ENCODE measurements at places on chromosomes 2 and 18.

DNA sequence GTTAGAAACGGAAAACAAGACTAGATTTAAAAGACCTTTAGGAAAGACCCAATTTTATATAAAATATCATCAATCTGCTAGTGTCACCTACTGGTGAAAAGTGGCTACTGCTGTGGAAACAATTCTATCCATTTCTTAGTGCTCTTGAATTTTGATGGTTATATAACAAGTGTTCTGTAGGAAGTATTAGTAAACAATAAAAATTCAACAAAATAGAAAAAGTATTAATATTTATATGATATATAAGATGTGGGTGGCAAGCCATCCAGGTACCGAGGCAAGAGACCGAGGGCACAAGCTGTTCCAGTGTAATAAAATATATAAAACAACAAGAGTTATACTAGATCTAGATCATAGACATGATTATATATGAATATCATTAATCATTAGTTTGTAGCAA lies 6.2 kb upstream of the TMEM87B start:
- DNase-seq: peak; percentile 75

- DNase-seq: no peak
Observed at GRCh38 chr2:85697096-85697495, 2.9 kb downstream of the GNLY start.

GRCh38 chr2:41062336-41062735 lies 610.4 kb upstream of the SLC8A1 start:
- DNase-seq: no peak

GRCh38 chr2:112758711-112759110 lies 5.7 kb downstream of the CKAP2L start:
- no peak for DNase-seq

GRCh38 chr2:211512806-211513205 lies 956.4 kb downstream of the CPS1 start:
- DNase-seq: no peak

- no peak for DNase-seq
Observed at GRCh38 chr2:168033966-168034365, 213.4 kb downstream of the STK39 start.

GRCh38 chr18:54671291-54671881 lies 80.3 kb downstream of the DYNAP start:
- DNase-seq: peak; percentile 13

DNA sequence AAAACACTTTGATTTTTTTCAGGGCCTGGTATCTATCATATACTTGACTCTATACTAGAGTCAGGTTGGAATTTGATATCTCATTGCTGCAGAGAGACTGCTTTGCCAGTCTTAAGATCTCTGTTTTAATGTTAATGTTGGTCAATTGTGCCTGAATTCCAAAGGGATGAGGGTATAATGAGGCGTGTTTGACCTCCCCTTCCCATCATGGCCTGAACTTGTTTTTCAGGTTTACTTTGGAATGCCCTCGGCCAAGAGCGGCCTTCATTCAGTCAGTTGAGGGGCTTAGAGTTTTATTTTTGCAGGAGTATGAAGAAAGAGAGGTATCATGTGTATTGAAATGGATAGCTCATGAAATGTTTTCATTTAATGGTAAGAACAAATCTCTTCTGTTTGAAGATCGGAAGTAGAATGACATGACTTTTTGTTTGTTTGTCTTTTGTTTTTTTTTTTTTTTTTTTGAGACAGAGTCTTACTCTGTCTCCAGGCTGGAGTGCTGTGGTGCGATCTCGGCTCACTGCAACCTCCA lies 119.0 kb downstream of the KIAA1328 start:
- DNase-seq: no peak

- DNase-seq: no peak
Observed at GRCh38 chr18:26506012-26506411, 42.3 kb downstream of the KCTD1 start.

DNA sequence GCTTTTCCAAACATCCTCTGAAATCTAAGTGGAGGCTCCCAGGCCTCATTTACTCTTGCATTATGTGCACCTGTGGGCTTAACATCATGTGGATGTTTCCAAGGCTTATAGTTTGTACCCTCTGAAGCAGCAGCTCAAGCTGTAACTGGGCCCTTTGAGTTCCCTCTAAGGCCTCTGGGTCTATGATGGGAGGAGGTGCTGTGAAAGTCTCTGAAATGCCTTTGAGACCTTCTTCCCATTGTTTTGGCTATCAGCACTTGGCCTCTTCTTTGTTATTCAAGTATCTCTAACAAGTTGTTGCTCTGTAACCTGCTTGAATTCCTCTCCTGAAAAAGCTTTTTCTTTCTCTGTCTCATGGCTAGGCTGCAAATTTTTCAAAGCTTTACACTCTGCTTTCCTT lies 58.1 kb upstream of the MYT1L start:
- DNase-seq: no peak

GRCh38 chr2:62569907-62570841 lies 64.2 kb upstream of the TMEM17 start:
- peak; percentile 94 for DNase-seq

GRCh38 chr2:39409697-39410389 lies 27.2 kb downstream of the MAP4K3 start:
- no peak for DNase-seq

GRCh38 chr2:20065885-20066602 lies 14.6 kb upstream of the LAPTM4A start:
- peak; percentile 90 for DNase-seq

GRCh38 chr2:42895791-42896135 lies 103.4 kb upstream of the HAAO start:
- no peak for DNase-seq

DNA sequence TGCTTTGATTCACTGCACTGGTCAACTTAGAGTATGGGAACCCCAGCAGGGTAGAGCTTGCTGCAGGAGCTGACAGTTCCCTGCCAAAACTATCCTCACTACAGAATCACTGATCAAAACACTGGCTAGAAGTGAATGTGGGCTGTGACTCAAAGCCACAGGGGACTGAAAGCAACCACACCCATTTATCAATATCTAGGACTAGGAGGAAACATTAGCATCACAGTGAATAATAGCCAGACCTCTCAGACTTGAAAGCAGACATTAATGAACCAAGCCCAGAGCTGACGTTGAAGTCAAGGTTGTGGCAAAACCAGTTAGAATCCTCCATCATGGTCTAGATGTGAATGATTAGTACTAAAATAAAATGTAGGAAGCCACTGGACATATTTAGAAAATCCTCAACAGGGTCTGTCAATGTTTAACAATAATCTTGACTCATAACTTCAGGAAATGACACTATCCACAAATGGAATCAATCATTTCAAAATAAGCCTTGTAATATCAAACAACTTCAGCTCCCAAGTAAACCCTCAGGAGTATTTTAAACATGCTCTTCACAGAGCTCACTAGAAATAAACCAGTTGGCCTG lies 131.4 kb downstream of the CDH20 start:
- no peak for DNase-seq

DNA sequence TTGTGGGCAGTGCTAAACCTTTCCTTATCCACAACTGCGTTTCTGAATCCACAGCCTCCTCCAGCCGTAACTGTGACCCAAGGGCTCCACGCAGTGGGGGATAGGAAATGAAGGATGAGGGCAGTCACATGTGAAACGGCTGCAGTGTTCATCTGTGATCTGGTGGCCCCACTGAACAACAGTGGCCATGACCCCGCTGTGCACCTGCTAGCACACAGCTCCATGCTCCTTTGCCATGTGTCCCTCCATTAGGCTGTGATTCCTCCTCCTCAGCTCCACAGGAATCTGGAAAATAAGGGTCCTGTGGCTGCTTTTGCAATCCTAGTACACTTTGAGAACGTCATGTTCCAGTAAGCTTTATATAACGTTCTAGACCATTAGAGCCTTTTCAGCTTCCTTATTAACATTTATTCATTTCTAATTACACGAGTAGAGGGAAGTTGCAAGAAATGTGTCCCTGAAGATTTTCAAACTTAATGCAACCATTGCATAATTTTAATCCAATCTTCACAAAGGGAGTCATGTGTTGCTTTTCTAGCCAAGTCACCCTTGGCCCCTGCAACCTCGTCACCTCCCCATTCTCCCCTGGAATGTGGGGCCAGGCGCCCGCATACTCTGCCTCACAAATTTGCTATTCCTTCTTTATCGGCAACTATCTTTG lies 7.1 kb upstream of the NAPG start:
- DNase-seq: peak; percentile 58

- DNase-seq: peak; percentile 1
Observed at GRCh38 chr18:31102941-31103340, 720 bp upstream of the DSC2 start.

DNA sequence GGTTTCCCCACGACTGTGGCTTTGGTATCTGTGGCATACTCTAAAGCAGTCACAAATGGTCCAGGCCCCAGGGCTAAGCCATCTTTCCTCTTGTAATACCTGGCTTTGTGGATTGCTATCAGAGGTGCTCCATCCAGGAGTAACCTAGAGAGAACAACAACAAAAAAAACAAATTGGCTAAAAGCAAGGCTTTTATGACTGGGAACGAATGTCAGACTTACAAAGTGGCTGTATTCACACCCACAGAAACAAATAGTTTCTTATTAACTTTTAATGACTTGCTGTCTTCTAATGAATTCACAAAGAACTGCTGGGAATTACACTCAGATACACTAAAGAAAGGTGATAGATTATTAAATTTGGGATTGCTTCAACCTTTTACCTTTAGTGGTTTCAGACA lies 35.1 kb downstream of the HDHD2 start:
- DNase-seq: no peak

DNA sequence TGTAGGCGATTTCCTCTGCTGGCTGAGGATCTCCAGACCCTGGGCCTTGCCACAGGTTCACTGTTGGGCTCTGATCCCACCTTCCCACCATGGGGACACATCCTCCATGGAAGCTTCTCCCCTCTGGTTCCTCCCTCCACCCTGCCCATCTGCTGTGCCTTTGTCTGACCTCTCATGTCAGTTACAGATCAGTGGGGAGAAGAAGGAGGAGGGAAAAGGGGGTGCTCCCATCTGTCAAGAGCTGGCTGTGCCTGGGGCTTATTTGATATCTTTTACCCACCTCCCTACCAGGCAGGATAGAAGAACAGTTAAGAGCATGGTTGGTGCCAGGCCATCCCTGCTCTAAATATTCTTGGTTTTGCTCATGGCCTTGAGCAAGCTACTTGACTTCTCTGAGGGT lies 12.3 kb upstream of the DNAJB2 start:
- no peak for DNase-seq

GRCh38 chr2:177670791-177671535 lies 278.4 kb downstream of the AGPS start:
- DNase-seq: no peak

GRCh38 chr18:59987102-59987501 lies 87.3 kb downstream of the PMAIP1 start:
- DNase-seq: no peak

DNA sequence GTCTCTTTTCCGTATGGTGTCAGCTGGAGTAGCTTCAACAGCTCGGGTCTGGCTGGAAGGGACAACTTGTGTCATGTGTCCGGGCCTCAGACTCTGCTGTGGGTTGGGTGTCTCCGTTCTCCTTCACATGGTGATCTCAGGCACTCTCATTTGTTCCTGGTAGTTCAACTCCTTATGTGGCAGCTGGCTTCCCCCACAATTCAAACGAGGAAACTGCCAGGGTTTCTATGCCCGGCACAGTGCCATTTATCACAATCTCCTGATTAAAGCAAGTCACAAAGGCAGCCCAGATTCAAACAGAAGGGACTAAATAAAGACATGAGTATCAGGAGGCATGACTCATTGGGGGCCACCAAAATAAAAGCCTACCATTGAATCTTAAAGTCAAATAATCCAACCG lies 22.7 kb downstream of the MRO start:
- DNase-seq: no peak

- no peak for DNase-seq
Observed at GRCh38 chr2:200627110-200627770, 41.4 kb downstream of the AOX1 start.

DNA sequence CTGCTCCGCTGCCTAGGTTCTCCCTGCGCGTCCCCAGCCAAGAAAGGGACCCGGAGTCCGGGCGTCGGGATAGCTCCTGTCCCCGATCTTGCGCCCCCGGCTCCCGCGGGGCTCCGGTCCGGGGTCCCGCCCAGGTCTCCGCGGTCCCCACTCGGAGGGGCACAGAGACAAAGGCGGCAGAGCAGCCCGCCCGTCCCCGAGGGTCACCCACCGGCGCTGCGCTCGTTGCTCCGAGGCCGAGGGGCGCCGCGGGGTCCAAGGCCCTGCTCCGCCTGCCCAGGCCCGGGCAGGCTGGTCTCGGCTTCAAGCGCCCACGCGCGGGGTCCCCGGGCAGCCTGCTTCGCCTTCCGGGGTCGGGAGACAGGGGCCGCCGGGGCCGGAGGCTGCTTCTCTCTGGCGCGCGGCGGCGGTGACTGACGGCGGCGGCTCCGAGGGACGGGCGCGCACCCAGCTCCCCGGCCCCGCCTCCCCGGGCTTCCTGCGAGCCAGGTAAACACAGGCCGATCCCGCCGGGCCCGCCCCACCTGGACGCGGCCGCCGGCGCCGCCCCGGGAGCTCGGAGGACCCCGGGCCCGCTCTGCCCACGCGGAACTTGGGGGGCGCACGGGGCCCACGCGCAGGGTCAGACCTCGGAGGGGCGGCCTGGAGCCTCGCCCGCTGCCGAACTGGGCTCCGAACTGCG lies at the start of gene MBP:
Gene MBP, minus strand, starts transcription at position 415 of the 682 bp plus-strand sequence. CDS start 27,522 bp downstream, outside the sequence.
- peak; percentile 45 for DNase-seq

DNA sequence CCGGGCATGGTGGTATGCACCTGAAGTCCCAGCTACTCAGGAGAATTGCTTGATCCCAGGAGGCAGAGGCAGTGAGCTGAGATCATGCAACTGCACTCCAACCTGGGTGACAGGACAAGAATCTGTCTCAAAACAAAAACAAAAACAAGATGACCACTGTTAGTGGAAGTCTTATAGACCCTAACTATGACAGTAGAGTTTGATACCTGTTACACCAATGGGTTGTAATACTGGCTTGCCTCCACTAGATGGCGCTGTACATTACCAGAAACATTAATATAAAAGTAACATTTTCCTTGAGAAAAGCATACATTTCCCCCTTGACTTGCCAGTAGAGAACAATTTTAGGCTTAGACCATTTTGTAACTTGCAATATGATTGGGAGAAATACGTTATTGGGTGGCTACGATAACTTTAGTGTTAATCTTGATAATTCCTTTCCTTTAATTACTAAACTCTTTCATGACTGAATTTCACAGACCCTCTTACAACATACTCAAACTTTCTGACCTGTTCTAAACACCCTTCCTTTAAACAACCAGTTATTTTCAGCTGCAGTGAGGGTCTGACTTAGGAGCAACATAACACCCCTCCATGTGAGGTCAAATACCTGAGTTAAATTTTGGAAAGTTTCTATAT lies 19.5 kb downstream of the SLC25A52 start:
- DNase-seq: no peak

DNA sequence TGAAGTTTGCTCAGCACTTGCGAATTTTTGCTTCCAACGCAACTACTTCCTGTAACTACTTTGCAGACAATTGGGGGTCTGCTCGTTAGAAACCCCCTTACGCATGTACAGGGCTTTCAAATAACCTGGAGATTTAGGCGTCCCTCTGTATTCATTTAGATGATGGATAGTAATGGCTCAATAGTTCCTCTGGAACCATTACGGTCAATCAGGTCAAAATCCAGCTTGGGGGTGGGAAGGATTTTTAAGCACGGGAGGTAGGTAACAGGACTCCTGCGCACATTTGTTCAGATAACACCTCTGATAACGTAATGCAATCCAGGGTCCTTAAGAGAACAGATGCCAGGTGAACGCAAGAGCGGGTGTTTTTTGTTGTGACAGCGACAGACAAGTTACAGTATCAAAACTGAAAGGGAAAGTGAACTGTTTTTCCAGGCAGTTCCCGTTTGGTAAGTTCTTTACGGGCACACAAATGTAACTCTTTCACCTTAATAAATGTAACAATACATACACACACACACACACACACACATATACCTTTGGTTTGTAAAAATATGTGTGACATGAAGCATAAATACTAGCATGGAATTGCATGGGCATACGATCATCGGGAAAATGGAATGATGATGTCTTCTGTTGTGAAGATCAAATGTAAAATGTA lies 3.8 kb upstream of the OSR1 start:
- peak; percentile 59 for DNase-seq

Measured in SW480 (cell line).